ENCODE measurements at places on chromosomes 6 and 20. TPM values are rescaled to one million over a fixed set of nuclear protein-coding genes. Genes with fewer than 3 reads are reported as not detected.

KIAA1755 gene
- not detected for total RNA-seq

FAM184A gene
- 13.5 TPM for total RNA-seq

TEAD3 gene
- total RNA-seq, result 1.1 TPM

LRP11 gene
- 4.6 TPM for total RNA-seq

CTAGE9 gene
- not detected for total RNA-seq

ZNF831 gene
- 5.1 TPM for total RNA-seq

KHDRBS2 gene
- not detected for total RNA-seq

SEL1L2 gene
- total RNA-seq, result not detected

CDSN gene
- not detected for total RNA-seq

TMEM151B gene
- not detected for total RNA-seq

ARFGEF3 gene
- 0.72 TPM for total RNA-seq

KCNK17 gene
- not detected for total RNA-seq

FOXA2 gene
- total RNA-seq, result not detected

C20orf204 gene
- total RNA-seq, result 1.1 TPM

PRICKLE4 gene
- 0.52 TPM for total RNA-seq

C6orf141 gene
- 0.91 TPM for total RNA-seq

WFDC10B gene
- not detected for total RNA-seq

TRIM31 gene
- 0.17 TPM for total RNA-seq

CLPSL2 gene
- total RNA-seq, result not detected

HLA-DQA1 gene
- 0.93 TPM for total RNA-seq

NKX2-4 gene
- not detected for total RNA-seq

TMC2 gene
- total RNA-seq, result not detected

RFX6 gene
- not detected for total RNA-seq

LINC00237 gene
- total RNA-seq, result not detected

TMEM200A gene
- not detected for total RNA-seq

ZFP57 gene
- not detected for total RNA-seq

GTSF1L gene
- not detected for total RNA-seq

RBPJL gene
- not detected for total RNA-seq

C4B gene
- 3.3 TPM for total RNA-seq

FAM209B gene
- 0.95 TPM for total RNA-seq

SLC26A8 gene
- total RNA-seq, result not detected

CFAP206 gene
- not detected for total RNA-seq

FLRT3 gene
- not detected for total RNA-seq

CDKAL1 gene
- total RNA-seq, result 20.4 TPM

SRSF12 gene
- 0.15 TPM for total RNA-seq

PPP1R3G gene
- not detected for total RNA-seq

FHL5 gene
- not detected for total RNA-seq

FAM83C gene
- not detected for total RNA-seq

SRMS gene
- total RNA-seq, result not detected

CLDN20 gene
- not detected for total RNA-seq

SNAP25 gene
- total RNA-seq, result not detected

ENPP5 gene
- 0.62 TPM for total RNA-seq

PLG gene
- total RNA-seq, result not detected

HMGN4 gene
- 73.2 TPM for total RNA-seq

CHRNA4 gene
- not detected for total RNA-seq

LY6G6D gene
- not detected for total RNA-seq

LGSN gene
- not detected for total RNA-seq

CGA gene
- total RNA-seq, result not detected

All from activated naive CD4-positive, alpha-beta T cell treated with anti-CD3 and anti-CD28 coated beads for 36 hours (primary cell).